Peyer's patch (tissue), 4 donors: ENCODE measurements at places on chromosomes 7 and 10.

- DNase-seq: no peak
Observed at GRCh38 chr10:133511907-133512528, 15.1 kb upstream of the CYP2E1 start.

GRCh38 chr10:51668336-51668689 is 31.1 kb downstream of the CSTF2T start:
- no peak for DNase-seq

DNA sequence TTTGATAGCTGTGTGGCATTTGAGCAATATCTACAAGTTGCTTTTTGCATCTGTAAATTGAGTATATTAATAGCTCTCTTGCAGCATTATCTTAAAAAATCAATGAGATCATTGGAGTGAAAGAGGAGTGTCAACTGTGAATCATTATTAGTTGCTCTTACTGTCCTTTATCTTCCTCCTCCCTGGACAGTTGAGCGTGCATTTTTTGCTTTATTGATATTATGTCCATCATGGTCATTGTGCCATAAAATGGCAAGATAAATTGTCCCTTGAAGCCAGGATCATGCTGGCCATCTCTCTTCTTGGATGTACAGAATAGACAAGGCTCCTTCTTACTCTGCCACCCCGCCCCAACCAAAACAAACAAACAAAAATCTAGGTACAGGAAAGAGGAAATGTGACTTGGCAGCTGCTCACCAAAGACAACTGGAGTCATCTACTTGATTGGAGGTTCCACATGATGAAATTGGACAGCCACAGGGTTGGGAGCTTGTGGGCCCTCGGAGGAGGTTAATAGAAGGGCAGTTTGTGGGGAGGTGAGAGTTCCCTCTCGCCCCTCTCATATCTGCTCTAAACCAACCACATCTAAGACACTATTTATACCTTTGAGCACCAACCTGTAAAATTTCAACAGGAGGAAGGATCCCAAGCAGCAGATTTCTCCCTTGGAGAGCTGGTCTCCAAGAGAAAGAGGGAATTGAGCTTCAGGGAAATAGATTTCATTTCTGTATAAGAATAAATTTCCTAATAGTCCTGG is 252.7 kb downstream of the SKIDA1 start:
- no peak for DNase-seq

DNA sequence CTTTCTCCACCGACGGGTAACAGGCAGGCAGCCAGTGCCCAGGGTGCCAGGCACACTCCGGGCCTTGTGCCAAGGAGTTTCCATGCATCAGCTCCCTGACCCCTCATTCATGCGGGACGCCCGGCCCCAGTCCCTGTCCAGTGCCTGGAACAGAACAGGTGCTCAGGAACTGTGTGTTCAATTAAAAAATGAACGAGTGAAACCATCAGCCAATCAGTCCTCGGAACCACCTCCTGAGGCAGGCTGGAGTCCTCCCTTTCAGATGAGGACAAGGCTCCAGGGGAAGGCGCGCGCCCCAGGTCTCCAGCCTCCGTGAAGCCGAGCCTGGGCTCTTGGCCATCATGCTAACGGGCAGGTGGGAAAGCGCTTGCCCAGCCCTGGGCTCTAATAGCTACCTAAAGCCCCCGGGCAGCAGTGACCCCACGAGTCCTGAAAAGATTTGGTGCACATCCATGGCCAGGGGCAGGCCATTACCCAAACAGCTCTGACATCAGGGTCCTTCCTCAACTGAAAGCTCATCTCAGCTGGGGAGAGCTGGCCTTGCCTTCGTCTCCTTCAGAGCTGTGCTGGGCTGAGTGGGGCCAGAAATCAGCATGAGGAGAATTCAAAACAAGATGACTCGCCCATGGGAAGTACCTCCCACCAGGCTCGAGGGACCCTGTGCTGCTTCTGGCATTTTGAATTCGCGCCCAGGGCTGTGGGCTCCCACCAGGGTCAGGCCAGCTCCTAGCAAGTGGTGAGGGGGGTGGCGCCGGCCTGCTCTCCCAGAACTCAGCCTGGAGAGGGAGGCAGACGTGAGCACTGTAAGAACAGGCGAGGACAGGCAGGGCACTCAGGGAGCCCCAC is 200.5 kb downstream of the MAD1L1 start:
- DNase-seq: no peak

GRCh38 chr10:6128591-6129251 is 39.9 kb downstream of the RBM17 start:
- no peak for DNase-seq

DNA sequence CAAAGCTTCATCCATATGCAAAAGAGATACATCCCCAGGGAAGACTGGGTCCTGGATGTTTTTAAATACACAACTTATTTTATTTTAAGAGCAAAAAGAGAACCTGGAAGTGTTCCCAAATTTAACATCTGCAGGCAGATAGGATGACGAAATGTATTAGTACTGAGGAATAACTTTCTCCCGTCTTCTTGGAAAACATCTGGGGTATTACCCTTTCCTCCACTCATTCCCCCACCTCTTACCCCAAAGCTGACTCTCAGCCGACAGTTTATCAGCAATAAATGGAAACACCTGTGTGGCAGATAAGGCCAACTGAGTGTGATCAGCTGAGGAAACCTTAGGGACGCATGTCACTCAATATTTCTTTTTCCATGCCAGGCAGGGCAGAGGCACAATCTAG is 435.6 kb upstream of the NPVF start:
- no peak for DNase-seq

DNA sequence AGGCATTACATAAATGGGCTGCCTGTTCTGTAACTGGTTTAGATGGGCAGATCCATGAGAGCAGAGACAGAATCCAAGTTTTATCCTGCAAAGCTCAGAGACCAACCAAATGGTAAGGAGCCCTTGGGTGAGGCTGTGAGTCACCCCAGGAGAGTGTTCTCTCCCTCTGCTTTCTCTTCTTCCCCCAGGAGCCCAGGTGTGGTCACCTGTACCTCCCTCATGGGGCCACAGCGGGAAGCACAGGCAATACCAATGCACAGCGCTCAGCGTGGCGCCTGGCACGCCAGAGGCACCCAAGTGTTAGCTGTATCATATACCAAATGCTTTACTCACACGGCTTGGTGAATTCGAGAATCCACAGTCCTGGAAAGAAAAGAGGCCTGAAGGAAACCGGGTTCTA is 39.4 kb downstream of the CTBP2 start:
- peak; percentile 68 for DNase-seq

GRCh38 chr7:143362131-143363015 is at the start of gene FAM131B:
FAM131B (minus strand) TSS chr7:143362713; CDS start chr7:143362603, 110 bp downstream.
- peak; percentile 51 for DNase-seq

DNA sequence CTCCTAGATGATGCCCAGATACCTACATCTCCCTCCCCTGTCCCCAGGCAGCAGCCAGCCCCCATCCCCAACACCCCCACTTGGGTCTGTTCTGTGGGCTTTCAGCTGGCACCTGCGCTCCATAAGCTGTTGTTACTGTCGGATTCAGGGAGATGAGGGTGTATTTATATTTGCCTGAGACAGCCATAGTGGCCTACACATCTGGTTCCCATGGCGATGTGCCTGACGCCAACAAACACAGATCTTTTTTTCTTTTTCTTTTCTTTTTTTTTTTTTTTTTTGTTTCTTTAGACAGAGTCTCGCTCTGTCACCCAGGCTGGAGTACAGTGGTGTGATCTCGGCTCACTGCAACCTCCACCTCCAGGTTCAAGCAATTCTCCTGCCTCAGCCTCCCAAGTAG is 73.1 kb downstream of the CLIP2 start:
- DNase-seq: no peak

DNA sequence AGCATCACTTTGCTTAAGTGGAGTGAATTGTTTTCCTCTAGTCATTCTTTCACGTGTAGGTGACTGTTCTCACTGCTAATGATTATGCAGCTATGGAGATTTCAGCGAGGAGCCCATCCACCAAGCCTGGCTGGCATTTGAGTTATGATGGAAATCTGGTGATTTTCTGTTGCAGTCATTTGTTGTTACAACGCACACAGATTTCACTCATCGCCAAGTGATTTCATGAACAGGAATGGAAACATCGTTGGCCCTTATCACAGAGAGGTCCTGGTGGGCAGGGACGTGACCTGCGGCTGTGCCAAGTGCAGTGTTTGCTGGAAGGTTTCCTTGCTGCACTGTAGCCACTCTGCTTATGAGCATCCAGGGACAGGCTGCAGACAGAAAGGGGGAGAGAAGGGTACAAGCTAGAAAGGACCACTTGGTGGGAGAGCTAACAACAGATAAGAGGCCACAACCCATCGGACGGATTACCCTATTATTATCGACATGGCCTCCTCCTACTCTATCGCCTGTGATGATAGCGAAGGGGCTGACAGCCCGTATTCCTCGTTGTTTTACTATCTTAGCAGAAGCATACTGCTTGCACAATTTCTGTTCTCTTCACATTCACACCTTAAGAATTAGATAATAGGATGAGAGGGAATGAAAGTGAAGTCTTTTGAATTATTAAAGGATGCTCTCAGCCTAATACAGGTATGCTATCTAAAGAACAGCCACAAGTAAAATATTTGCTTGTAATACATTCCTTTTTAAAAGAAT is 99.0 kb upstream of the PITRM1 start:
- DNase-seq: no peak

DNA sequence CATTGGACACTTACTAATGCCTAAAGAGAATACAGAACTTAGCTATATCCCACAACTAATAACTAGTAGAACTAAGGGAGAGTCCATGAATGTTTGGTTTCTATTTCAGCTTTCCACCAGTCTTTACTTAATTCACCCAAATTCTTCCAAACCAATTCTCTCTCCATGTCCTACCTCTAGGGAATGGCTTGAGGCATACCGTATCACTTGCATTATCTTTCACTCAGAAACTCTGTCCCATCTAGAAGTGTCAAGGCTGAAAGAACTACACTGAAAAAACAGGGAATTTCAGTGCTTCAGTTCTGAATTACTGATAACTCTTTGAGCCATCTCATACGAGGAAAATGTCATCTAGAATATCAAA is 758 bp downstream of the TMEM168 start:
- DNase-seq: no peak

- DNase-seq: no peak
Observed at GRCh38 chr10:92530421-92530820, 43.5 kb downstream of the IDE start.
